Epithelial cell of esophagus (primary cell): ENCODE measurements at places on chromosomes 4 and X.

- DNase-seq: no peak
Observed at GRCh38 chr4:26310264-26310663, 10.6 kb upstream of the RBPJ start.

- peak; percentile 52 for DNase-seq
Observed at GRCh38 chr4:78689261-78689660, 86.9 kb upstream of the BMP2K start.

GRCh38 chr4:26522478-26522877 is 32.2 kb upstream of the CCKAR start:
- DNase-seq: peak; percentile 26

GRCh38 chrX:54633641-54634040 is 103.6 kb downstream of the GNL3L start:
- peak; percentile 0 for DNase-seq

GRCh38 chr4:14906805-14907204 is 95.5 kb upstream of the CPEB2 start:
- no peak for DNase-seq

DNA sequence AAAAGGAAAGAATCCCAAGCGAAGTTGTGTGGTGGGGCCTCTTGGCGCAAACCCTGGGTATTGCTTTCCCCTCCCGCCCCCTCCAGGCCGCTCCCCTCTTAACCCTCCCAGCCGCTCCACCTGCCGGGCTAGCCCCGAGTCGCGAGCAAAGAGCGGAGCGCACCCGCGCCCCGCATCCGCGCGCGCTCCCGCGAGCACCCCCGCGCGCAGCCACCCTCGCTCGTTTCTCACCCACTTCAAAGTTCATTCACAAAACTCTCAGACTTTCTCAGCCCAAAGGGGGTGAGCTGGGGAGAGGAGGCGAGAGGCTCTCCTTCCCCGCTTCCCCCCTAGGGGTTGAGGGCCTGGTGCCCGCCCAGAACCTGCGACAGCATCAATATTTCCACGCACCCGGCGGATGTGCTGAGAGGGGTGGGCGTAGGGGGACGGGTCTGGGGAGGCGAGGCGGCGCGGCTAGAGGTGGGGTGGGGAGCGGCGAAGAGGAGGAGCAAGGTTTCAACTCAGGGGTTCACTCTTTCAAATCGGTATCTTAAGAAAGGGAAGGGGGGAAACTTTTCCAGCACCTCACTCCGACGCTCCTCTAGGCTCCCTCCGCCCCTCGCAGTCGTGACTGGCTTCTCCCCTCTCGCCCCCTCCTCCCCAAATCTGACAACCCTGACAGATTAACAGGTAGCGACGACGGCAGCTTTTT is 1.8 kb downstream of the MAML3 start:
- DNase-seq: peak; percentile 4

- DNase-seq: no peak
Observed at GRCh38 chrX:136210806-136211205, 40.4 kb downstream of the MAP7D3 start.

DNA sequence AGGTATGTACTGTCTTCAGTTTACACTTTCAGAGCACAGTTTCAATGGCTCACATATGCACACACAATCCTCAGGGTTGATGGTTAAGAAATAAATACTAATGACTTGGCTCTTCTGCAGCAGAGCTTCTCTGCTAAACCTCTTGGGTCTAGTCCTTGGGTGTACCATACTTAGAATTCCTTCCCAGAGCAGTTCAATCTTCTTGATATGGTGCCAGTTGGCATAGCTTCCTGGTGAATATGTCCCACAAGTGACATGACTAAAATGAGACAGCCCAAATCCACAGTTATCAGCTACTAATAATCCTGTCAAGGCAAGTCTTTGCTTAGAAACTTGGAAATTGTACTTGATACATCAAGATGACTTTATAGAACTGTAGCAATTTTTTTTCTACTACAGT is 654.4 kb downstream of the IQCM start:
- DNase-seq: peak; percentile 3

GRCh38 chr4:151325111-151325948 is at the start of gene SH3D19:
Gene SH3D19, minus strand, starts transcription at chr4:151325605. Its CDS starts 253 bp downstream, at chr4:151325352.
- peak; percentile 74 for DNase-seq

- DNase-seq: peak; percentile 69
Observed at GRCh38 chr4:128286474-128287058, 1.0 kb downstream of the PGRMC2 start.

- no peak for DNase-seq
Observed at GRCh38 chrX:12921886-12922598, 15.6 kb downstream of the TLR8 start.

DNA sequence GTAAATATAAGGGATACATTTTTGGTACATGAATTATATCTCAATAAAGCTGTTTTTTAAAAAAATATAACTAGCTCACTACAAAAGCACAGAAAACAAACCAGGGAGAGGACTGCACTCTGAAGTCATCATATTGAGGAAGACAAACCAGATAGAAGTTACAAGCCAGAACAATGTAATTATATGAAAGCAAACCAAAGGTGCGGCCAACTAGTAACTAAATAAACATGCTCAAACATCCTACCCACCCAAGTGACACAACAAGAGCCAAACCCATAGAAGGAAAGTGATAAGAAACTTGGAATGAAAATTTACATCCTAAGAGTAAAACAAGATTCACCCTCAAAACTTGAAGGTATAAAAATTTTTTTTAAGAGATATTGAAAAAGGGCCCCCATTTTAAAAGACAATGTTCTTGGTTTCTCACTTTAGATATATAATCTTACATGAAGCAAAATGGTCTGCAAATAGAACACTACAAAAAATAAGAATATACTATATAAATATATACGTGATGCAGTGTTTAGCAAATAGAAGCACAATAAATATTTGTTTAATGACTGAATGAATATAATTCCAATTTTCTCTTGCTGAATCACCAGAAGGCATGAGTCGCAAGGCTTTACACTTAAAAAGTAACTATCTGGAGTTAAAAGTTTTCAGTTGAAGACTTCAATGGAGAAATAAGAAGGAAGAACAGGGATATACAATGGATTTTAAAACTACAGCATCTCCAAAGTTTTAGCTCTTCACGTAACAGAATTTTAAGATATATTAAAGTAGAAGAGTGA is 4.0 kb upstream of the SH3D19 start:
- DNase-seq: peak; percentile 79

- DNase-seq: no peak
Observed at GRCh38 chr4:161167539-161167938, 996.3 kb downstream of the FSTL5 start.

DNA sequence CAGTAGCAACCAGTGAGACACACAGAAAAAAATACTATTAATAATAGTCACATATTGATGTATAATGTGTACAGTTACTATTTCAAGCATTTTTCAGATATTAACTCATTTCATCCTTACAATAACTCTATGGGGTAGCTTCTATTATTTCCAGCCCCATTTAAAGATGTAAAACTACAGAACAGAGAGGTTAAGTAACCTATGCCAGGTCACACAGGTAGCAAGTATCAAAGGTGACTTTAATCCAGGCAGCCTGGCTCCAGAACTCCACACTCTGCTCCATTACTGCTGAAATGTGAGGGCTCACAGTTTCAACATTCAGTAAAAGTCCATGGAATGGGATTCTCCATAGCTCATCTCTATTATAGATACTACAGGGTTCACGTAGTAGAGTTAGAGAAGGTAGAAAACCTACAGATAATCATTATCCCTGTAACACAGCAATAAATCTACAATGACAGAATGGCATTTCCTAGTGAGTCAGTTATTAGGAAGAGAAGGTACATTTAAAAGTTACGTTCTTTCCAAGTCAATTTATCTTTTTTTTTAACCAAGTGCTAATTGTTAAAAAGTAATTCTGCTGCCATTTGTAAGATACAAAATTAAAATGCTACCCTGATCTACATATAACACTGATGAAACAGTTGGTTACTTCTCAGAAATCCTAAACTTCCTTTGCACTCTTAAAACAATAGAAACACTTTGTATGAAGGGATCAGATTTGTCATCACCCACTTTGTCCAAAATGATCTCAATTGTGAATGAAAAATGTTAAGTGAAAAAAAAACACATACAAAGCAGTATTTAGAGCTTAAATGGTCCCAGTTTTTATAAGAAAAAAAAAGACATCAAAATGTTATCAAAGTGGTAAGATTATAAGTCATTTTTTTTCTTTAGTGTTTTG is 18.7 kb downstream of the RELL1 start:
- DNase-seq: no peak

DNA sequence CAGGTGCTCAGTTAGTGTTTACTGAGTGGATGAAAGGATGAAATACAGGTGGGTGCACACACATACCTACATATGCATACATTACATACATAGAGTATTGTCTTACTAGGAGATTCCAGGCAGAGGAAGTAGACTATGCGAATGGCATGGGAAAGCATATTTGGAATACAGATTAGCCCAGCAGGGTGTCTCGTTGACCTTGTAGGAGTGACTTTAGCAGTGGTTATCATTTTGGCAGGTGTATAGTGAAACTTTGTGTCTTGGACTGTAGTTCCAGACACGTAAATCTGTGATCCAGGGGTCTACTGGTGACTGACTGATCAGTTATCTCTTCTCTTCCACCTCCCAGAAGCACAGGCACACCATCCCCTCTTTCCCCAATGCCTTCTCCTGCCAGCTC is 86.3 kb downstream of the KLHL8 start:
- DNase-seq: no peak

- DNase-seq: no peak
Observed at GRCh38 chr4:16119981-16120380, 36.2 kb upstream of the PROM1 start.

DNA sequence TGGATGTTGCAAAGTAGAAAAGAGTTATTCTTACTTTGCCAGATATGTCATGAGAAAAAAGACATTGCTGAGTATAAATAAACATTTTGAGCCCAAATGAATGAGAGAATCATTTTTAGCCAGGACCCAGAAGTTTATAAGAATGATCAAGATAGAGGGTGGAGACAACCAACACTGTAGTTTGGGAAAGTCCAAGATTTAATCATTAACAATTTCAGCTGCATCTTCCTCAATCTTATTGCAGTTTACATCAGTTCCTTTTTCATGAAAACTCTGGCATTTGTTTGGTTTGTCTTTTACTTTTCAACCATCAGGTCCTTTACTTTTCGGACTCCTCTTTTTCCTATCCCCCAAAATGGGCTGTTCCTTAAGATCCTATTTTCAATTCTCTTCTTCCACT is 645.9 kb downstream of the ANKRD50 start:
- DNase-seq: no peak

DNA sequence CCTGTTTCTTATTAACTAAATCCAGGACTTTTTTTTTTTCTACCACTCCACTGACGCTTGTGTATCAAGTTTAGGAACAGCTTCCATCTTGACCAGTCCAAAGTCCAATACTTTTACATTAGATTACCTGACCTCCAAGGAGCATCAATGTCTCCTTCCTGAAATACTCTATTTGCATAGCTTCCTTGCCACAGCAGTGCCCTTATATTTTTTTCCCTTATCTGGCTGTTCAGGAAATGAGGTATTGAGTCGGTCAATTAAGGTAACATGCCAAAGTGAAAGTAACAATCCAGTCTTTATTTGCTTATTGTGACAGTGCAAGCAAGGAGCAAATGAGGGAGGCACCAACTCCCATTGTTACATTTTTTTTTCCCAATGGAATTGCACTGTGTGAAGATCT is 730.8 kb upstream of the NDST4 start:
- DNase-seq: no peak

DNA sequence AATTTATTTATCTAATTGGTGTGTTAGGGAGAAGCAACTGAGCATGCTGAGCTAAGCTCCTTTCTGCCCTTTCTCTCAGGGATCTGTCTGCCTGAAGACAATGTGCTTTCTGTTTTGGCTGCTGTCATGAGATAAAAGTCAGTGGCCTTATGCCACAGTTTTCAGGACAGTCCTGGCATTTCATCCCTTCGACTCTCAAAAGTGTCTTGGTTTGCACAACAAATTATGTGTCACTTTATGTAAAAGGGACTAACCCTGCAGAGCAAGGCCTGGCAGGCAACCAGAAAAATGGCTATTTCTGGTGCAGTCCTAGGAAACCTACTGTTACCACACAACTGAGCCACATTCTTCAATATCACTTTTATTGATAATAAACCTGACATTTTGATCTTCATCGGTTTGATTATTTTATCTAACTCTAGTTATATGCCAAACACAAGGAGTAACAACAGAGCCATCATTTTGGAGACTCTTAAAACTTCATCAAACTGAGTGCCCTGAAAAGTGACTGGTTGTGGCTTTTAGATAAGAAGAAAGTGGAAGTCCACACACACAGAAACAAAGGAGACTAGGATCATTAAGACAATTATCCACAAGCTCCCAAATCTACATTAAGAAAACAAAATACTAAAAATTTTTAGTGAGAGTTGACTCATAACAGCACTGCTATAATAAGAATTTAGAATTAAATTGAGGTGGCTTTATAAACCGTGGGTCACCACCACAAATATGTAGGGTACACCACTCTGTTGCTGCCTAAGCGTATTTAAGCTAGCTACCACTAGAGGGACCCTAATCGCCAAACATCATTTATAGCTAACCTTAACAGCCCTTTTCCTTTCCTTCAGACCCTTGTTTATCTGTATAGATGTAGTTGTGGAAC is 95.9 kb upstream of the PTPN13 start:
- peak; percentile 67 for DNase-seq

- DNase-seq: no peak
Observed at GRCh38 chr4:16483540-16483939, 257.3 kb upstream of the TAPT1 start.

GRCh38 chr4:137359691-137360315 is 172.5 kb downstream of the PCDH18 start:
- DNase-seq: no peak

- DNase-seq: no peak
Observed at GRCh38 chr4:186266729-186267456, 904 bp downstream of the F11 start.

DNA sequence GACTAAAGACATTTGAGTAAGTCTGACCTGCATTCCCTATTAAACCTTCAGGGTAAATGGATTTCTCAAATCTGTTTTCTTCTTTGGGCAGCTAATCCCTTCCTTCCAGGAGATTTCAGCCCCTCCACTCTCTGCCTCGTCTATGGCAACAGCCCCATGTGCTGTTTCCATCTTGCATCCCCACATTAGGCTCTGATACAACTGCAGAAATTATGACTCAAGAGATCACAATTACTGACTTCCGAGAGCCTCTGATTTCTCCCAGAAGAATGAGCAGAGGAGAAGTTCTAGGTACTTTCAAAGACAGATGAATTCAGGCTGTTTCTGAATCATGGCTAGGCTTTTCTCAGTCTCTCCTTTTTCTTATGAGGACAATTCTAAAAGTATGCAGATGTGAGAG is 38.7 kb downstream of the RAI2 start:
- DNase-seq: no peak

- DNase-seq: peak; percentile 30
Observed at GRCh38 chr4:76984127-76984526, 34.6 kb downstream of the SEPTIN11 start.
